ENCODE measurements at places on chromosomes 1 and 21.

- peak; percentile 96 for DNase-seq
These were observed 9.1 kb downstream of the LMNA start for GRCh38 chr1:156123356-156124196.

- peak; percentile 25 for DNase-seq
These were observed 12.9 kb downstream of the NRIP1 start for GRCh38 chr21:15051644-15052458.

GRCh38 chr1:59422921-59423575 is 126.2 kb downstream of the FGGY start:
- peak; percentile 76 for DNase-seq

- no peak for DNase-seq
These were observed 95.3 kb downstream of the ATP5PO start for GRCh38 chr21:33820230-33820770.

GRCh38 chr1:179803104-179803503 is 60.0 kb downstream of the FAM163A start:
- no peak for DNase-seq

All from left colon (tissue), 2 donors.